ENCODE measurements at places on chromosomes 2 and 18.

- no peak for DNase-seq
Measured at GRCh38 chr2:207126724-207127308, 38.9 kb downstream of the KLF7 start.

- DNase-seq, result no peak
Measured at GRCh38 chr2:6909431-6910385, 7.5 kb upstream of the RNF144A start.

DNA sequence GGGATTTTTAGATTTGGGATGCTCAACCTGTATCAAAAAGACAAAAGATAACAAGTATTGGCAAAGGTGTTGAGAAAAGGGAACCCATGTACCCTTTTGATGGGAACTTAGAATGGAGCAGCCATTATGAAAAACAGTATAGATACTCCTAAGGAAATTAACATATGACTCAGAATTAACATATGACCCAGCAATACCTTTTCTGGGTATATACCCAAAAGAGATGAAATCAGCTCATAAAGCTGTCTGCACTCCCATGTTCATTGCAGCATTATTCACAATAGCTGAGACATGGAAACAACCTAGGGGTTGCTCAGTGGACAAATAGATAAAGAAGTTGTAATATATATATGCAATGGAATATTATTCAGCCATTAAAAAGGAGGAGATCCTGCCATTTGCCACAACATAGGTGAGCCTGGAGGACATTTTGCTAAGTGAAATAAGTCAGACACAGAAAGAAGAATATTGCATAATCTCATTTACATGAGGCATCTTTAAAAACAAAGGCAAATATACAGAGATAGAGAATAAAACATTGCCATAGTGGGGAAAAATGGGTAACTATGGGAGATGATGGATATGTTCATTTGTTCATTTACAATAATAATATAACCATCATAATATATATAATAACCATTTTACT is 142.1 kb downstream of the PTRHD1 start:
- no peak for DNase-seq

GRCh38 chr2:54402350-54402749 is 53.8 kb upstream of the SPTBN1 start:
- peak; percentile 67 for DNase-seq

- peak; percentile 16 for DNase-seq
Measured at GRCh38 chr2:54830546-54830945, 107.1 kb downstream of the EML6 start.

- DNase-seq, result no peak
Measured at GRCh38 chr2:75243219-75243618, 43.9 kb upstream of the TACR1 start.

DNA sequence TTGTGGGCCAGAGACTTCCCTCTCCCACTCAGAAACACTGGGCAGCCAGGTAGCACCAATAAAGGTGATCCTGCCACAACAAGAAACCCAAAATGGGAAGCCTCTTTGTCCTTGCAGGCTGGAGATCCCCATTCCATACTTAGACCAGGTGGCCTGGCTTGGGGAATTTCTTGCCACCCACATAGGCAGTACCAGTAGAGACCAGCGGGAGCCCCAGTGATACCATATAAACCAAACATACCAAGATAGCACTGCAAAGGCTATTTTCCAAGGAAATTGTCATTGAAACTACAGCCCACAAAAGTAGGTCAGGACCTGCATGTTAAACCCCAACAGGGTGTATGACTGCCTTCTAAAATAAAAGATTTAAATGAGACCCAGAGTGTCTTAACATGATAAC is 171.6 kb downstream of the DIS3L2 start:
- DNase-seq, result peak; percentile 49

DNA sequence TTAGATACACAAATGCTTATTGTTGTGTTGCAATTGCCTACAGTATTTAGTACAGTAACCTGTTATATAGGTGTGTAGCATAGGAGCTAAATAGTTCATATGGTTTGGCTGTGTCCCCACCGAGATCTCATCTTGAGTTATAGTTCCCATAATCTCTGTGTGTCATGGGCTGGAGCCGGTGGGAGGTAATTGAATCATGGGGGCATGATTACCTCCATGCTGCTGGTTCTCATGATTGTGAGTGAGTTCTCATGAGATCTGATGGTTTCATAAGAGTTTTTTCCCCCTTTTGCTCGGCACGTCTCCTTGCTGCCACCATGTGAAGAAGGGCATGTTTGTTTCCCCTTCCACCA is 190.5 kb upstream of the SESTD1 start:
- DNase-seq, result no peak
